ENCODE measurements at places on chromosomes 6 and 20.

GRCh38 chr6:111573892-111574797 is 31.5 kb downstream of the TRAF3IP2 start:
- DNase-seq = no peak

DNA sequence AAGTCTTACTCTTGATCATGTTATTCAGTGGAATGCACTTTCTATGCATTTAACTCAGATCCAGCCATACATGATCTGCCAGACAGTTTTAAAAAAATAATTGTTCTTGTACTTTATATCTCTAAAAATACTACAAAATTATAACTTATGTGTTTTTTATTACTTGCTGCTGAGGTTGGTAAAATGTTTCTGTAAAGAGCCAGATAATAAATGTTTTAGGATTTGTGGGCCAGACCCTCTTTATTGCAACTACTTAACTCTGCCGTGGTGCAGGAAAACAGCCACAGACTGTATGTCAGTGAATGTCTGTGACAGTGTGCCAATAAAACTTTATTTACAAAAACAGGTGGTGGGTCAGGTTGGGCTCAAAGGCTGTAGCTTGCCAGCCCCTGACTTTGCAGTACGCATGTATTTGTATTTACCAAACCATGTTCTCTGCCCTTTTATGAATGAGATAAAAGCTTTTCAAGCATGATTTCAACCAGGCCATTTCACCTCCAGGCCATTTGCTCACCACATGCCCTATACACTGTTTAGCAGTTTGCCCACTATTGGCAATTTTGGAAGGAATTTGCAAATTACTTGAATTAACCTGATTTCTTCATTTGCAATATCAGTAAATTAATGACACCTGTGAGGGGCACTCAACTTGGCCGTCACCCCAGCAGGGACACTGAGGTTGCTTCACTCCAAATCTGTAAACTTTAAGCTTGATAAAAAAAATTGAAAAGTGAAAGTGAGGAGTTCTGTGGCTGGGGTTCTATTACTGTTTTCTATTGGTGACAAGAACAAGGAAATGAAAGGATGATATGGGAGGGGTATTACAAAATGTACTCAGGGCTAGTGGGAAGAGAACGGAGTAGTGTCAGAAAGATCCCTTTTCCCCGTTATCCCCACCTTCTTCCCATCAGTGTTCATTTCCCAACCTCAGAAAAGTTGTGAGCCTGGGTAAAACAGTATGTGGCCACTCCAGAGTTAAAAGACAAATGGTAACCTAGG is 133.4 kb downstream of the CEBPB start:
- no peak for DNase-seq

- no peak for DNase-seq
Measured at GRCh38 chr6:72740135-72740534, 118.3 kb downstream of the KCNQ5 start.

- DNase-seq = no peak
Measured at GRCh38 chr6:14597090-14597489, 479.5 kb downstream of the CD83 start.

DNA sequence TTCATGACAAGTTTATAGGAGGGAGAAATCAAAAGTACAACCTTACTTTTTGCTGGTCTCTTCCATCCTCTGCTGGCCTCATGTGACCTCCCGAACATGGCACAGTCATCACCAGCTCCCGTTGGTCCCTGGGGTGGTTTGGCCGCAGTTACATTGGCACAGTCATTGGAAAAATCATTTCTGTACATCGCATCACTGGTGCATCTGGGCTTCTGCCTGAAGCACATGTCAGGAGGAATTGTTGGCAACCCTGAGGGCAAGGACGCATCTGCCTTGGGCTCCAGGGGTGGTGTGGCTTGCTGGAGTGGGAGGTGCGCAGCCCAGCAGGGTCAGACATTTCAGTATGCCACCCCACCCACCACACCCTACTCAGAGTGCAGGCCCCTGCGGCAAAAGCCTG is 162.9 kb upstream of the SLC24A3 start:
- DNase-seq = no peak

DNA sequence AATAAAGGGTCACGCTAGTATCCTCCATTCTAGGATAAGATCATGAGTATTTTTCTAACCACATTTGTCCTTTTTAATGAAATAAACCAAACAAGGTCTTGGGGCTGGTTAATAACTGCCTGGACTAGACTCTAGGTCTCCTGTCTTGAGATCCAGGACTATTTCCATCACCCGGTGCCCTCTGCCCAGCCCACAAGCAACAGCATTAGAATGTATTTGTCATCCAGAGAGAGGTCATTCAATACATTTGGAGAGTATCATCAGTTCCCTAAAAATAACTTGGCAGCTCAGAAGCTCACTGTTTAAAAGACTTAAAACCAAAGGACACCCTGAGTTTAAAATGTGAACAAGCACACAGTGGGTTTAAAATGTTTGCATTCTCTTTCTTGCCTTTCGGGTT is 4.4 kb upstream of the RBM24 start:
- no peak for DNase-seq

DNA sequence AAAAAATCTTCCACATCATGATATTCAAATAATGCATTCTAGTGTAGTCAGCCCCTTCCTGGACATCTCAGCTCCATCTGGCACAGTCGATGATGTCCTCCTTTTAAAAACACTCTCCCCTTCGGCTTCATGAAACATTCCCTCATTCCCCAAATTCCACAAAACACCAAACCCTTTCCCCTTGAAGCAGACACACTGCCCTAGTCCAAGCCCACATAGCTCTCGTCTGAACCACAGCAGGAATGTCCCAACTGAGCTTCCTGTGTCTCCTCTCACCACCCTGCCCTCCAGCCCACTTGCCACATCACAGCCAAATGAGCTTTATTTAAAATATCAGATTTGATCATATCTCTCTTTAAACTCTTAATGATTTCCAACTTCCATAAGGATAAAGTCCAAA is 106.4 kb upstream of the CARMIL1 start:
- DNase-seq = no peak
